Hematopoietic multipotent progenitor cell treated with erythropoietin and hydrocortisone succinate and interleukin-3 and kit ligand, for 17 days (in vitro differentiated cells): ENCODE measurements at places on chromosomes 5 and 9.

DNA sequence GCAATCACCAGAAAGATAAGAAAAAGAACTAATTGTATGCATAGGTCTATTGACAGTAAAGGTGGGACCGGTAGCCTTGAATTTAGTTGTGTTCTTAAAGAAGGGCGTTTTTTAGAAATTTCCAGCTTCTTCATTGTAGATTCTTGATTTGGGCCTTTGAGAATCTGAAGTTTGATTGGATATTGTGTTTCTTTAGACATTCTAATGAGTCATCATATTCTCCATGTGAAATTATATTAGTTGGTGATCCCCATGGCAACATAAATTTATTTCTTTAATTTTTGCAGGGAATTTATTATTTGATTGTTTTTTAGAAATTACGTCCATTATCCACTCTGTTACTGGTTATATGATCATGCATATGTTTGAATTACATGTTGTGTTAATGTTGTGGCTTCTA, 63.6 kb downstream of the MAN2A1 start:
- no peak for DNase-seq

- DNase-seq, result no peak
Measured at GRCh38 chr9:11868795-11869194, 824.4 kb upstream of the TYRP1 start.

DNA sequence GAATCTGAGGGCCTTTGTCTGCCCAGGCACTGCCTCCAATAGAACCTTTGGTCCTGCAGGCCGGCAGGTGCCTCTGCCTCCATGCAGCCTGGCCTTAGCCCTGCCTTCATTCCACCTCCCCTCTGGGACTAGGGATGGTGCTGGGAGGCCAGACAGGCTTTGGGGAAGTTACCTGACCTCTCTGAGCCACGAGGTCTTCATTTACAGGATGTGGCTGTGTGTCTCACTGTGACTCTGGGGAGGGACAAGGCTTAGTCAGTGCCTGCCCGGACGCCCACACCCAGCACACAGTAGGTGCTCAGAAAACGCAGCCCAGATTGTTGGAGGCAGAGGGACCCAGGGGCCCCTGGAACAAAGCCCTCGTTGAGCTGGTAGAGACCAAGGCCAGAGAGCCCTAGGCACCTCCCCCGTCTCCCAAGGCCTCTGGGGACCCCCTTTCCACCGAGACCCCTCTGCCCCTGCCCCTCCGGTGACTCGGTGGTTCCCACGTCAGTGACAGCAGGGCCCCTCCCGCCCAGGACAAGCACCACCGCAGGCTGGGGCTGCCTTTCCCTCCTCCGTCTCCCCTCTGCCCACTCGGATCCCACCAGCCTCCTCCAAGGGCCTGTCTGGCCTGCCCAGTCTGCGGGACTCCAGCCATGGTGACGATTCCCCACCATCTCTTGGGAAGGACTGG, 46.9 kb upstream of the EGFL7 start:
- no peak for DNase-seq

DNA sequence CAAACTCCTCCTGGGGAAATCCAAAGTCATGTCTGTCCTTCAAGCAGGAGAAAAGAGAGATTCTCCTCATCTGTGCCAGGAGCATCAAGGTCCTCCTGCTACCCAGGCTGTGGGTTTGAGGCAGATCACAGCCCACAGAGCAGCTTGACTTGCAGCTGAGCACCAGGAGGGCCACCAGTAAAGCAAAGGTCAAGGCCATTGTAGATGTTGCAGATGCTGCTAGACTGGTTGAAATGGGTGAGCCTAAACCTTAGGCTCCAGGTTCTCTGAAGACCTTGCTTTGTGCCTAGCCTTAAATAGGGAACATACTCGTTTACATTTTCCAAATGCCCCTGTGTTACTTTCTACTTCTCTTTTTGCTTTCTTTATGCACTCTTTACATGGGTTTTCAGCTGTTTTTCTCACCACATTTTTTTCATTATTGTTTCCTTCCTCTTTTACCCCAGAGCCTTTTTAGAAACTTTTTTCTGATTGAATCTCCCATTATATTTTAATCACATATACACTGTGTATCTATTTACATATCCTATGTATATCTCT, at the start of gene IFNA2:
Gene IFNA2, minus strand, starts transcription at position 268 of the 540 bp plus-strand sequence. Its CDS starts 69 bp downstream, at position 199.
- no peak for DNase-seq

GRCh38 chr5:133519191-133519590, 93.2 kb downstream of the FSTL4 start:
- DNase-seq, result no peak

- DNase-seq, result no peak
Measured at GRCh38 chr5:7917130-7918123, 48.5 kb downstream of the MTRR start.

DNA sequence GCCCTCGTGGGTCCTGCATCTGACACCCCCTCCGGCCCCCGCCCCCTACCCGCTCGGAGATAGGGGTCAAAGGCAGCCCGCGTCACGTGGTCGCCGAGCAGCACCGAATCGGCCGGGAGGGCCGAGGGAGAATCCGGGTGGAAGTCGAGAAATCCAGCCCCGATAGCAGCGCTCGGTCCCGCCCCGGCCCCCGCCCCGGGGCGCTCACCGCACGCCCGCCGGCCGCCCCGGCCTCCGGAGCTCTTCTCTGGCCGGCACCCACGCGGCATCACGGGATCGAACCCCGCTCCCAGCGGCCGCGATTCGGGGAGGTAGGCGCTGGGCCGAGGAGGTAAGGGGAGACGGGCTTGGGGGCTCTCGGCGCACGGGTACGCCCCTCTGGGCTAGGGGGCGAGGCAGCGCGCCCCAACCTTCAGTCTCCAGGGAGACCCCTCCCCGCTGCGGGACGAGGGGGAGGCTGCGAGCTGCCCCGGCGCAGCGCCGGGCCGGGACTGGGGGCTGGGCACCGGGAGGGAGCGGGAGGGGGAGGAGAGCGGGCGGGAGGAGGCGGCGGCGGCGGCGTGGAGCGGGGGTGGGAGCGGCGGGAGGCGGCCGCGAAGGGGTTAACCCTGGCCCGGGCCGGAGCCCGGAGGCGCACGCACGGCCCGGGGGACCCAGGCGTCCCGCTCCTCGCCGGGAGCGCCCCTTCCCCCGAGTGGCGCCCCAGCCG, 22.1 kb upstream of the NDST1 start:
- DNase-seq, result no peak

DNA sequence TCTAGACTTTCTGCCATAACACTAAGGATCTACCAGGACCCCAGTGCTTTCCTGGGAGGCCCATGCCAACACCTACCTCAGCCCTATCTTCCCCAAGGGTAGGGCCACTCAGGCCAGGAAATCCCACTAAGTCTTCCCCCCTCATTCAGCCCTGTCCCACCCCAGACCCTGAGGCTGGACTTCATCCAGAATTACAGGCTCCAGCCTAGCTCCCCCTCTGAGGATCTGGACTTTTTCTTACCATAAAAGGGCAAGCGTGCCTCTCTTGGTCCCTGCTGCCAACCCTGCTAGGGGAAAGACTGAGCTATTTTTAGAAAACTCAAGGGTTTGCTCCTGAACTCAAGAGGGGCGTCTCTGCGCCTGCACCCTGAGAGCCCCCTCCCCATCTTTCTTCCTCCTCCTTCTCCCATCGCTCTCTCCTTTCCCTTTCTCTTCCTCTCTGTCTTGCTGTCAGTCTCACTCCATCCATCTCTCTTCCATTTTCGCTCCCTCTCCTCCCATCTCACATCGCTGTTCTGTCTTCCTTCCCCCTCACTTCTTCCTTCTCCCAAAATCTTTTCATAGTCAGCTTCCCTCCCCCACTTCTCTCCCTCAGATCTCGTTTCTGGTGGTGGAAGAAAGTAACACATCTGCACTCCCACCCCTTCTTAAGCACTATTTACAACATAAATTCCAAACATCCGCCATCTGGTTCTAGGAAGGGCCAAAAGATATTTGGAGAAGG, 38.1 kb upstream of the IL17B start:
- no peak for DNase-seq

GRCh38 chr5:157464519-157465171, 4.6 kb downstream of the NIPAL4 start:
- no peak for DNase-seq

GRCh38 chr5:171848486-171848885, 62.9 kb downstream of the SMIM23 start:
- DNase-seq, result no peak

- no peak for DNase-seq
Measured at GRCh38 chr5:31630931-31631330, 8.0 kb upstream of the PDZD2 start.

DNA sequence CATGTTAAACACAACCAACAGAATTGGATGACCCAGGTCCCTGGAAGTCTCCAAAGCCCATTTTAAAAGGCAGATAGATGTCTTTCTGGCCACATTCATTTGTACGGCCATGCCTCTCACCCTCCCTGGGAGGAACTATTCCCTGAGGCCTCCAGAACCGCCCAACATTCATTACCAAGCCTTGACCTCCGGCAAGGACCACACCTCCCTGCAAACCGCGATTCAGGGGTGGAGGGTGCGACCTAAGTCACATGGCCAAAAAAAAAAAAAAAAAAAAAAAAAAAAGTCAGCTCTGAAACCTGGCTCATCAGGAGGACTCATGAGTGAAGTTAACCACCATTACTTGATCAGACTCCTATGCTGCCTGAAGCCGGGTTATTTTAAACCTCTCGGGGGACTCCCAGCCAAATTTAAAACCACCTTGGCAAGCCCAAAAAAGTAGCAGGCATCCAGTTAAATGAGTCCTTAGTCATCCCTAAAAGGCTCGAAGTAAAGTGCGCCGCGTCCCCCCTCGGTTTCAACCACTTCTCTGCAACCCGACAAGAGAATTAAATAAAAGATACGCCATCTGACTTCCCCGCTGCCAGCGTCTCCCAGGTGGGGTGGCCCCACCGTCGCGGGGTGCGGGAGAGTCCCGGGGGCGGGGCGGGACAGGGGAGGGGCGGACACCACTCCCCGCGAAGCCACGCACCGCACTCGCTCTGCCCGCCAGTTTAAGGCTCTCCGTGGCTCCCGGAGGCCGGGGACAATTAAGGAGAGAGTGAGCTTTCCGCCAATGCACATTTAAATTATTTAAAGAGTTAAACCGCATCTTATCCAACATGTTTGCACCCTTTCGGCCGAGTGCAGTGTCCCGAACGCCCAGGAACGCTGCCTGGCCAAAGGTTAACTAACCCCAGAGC, 2.3 kb downstream of the KLF9 start:
- peak; percentile 83 for DNase-seq

GRCh38 chr9:109799792-109800191, 19.8 kb downstream of the PALM2AKAP2 start:
- no peak for DNase-seq

DNA sequence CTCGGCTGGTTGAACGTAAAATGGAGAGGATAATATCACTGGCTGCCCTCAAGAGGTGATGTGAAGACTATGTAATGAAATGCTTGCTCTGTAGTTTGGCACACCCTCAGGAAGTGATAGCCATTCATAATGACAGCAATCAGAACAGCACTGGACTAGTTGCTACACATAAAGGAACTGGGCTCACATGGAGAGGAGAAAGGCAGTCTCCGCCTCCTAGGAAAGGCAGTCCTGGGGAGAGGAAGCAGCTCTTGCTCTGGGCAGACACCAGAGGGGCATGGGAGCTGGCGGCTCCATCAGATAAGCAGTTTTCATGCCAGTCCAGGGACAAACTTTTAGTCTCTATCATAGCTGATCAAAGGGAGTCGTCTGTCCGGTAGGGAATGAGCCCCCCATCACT, 46.9 kb downstream of the ARHGEF37 start:
- DNase-seq, result no peak

GRCh38 chr9:130104491-130105193, 50.9 kb downstream of the GPR107 start:
- DNase-seq, result no peak

GRCh38 chr5:57186194-57186593, 12.3 kb downstream of the GPBP1 start:
- no peak for DNase-seq

DNA sequence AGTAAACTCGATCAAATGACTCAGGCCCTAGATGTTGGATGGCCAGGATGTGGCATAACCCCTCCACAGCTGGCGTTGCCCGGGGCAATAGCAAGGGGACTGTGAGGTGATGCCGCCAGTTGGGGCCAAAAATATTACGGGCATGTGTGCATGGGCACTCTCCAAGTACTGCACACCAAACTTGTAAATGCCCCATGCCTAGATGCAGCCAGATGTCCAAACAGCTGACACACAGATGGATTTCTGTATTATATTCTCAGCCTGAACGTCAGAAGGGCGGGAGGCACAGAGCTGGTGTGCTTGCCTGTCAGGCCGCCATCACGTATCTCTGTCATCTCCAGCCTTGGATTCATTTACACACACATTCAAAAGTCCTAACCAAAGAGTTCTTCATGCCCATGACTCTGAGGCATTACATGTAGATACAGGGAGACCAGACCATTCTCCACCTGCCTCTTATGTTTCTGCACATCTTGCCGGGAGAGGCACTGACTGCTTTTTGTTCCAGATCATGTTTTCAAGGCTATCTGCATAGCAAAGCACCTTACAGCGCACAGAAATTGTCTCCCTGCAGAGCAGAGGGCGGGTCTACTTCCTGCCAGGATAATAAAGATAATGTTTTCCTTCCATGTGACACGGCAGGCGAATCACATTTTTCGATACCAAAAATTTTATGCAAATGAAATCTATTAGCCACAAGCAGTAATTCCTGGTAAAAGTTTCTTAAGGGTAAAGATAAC, 200.9 kb upstream of the ADAMTS16 start:
- DNase-seq, result no peak

DNA sequence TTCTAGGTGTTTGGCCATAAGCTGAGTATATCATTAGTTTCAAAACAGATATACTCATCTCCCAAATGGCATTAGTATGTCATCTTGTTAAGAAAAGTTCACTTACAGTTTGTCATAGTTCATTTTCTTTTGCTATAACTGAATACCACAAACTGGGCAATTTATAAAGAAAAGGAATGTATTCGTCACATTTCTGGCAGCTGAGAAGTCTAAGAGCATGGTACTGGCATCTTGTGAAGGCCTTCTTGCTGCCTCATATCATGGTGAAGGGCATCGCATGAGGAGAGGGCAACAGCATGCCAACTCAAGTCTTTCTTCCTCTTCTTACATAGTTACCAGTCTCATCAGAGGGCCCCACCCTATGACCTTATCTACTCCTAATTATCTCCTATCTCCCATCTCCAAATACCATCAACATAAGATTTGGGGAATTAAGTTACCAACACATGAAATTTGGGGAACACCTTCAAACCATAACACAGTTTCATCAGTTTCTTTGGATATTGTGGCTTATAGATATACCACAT, 20.4 kb upstream of the ITGA1 start:
- DNase-seq, result no peak

GRCh38 chr5:15579193-15579990, 79.4 kb downstream of the FBXL7 start:
- DNase-seq, result no peak

DNA sequence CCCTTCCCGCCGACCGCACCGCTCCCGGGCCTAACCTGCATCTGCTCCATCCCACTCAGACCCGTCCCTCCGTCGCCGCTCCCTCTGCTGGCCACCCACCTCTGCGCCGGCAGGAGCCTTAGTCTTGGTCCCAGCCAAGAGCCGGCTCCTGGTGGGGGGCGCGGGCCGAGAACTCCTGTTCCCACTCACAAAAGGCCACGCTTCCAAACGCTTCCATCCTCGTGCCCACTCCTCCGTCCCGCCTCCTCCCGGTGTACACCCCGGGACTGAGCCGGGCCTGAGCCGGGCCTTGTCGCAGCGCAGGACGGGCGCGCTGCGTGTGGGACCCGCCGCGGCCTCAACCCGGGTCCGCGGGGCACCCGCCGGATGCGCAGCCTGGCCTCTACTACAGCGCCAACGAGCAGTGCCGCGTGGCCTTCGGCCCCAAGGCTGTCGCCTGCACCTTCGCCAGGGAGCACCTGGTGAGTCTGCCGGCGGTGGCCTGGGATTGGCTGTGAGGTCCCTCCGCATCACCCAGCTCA, 7.5 kb downstream of the ADAMTS13 start:
- DNase-seq, result no peak
